Muscle of leg (tissue), 16 donors: ENCODE measurements at places on chromosomes 3 and 15. TPM values are rescaled to one million over a fixed set of nuclear protein-coding genes. Genes with fewer than 3 reads are reported as not detected.

DNA sequence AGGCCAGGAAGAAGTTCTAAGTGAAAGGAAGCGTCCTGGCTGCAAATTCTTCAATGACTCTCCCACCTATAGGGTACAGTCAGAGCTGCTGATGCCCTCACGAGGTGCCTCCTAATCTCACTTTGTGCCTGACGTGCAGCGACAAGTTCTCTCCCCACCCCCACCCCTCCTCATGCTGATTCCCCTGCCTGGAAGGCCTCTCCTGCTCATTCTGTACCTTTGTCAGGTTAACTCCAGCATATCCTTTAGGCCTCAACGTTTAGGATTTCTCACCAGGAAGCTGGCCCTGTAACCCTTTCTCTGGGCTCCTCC is 25.0 kb downstream of the SLC12A8 start:
- DNase-seq = no peak

The RETNLB gene
- not detected for polyA plus RNA-seq

DNA sequence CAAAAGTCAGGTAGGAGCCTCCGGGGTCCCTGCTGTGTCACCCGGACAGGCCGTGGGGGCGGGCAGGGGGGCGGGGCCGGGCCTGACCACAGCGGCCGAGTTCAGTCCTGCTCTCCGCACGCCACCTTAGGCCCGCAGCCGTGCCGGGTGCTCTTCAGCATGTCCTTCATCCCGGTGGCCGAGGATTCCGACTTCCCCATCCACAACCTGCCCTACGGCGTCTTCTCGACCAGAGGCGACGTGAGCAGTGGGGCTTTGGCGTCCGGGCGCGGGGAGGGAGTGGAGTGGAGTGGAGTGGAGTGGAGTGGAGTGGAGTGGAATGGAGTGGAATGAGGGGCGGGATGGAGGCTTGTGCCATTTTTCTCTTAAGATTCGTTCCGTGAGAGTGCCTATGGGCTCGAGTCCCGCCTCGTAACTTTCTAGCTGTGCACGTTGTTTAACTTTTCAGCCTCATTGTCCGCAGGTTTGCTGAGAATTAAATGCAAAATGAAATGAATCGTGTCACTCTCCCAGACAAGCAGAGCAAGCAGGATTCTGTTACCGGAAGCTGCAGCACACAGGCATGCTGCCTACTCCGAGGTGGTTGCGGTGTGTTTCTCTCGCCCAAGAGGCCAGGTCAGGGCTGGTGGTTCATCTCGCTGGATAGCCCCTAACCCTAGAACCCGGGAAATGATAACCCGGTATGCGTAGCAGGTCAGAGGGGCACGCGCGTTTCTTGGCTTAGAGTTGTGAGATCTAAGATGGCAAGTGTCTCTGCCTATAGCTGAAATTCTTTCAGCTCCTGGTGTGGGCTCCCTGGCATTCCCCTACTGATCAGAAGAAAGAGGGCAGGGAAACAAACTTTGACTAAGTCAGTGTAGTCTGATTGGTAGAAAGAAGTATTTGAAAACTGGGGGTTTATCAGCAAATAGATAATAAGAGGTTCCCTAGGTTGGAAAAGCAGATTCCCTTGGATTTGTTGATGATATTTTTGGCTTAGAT is at the start of gene FAH:
TSS of gene FAH (plus strand) at position 104 of the 981 bp plus-strand sequence. CDS start at position 160, 56 bp downstream.
- peak; percentile 76 for DNase-seq

The ABHD17C gene
- polyA plus RNA-seq = 8.2 TPM

DNA sequence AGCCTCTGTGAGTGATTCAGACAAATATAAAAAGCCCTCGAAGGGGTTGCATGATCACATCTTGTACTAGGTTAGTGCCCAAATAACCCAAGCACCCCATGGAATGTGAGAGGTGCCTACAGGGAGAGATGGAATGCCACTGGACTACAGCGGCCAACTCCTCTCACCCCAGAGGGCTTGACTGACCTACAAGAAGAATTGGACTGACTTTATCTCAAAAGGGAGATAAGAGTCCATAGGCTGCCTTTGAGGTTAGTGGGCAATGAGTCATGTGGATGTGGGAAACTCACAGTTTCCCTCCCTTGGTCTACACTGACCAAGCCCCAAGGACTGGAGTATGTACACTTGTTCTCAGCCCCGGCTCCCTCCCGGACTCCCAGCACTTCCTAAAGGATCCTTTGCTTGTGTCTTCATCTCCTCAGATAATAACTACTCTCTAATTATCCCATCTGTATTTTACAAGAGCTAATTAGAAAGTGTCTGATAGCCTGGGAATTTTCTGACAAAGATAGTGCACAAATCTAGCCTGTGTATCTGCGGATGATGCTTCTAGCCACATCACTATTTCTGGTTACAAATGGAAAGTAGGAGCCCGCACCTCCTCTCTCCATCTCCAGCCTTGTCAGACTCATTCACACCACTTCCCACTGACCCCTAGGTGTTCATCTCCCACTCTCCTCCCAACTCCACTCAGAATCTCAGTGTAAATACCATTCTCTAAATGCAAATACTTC is 547.8 kb upstream of the TBL1XR1 start:
- DNase-seq = no peak

The FBXW12 gene
- 0.19 TPM for polyA plus RNA-seq

DNA sequence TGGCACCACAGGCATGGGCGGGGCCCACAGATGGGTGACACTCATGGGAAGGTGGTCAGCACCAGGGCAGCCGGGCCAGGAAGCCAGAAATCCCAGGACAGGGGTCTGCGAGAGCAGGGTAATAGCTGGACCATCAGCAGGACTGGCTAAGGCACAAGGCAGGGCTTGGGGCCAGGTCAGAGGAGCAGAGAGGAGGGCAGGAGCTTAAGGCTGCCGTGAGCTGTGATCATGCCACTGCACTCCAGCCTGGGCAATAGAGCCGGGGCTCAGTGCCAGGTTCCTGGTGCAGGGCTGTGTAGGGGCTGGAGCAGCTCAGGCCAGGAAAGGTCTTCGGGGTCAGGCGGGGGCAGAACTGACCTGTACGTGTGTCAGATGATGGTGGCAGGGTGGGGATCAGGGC is 64.2 kb upstream of the LINGO1 start:
- no peak for DNase-seq

- no peak for DNase-seq
These were observed 10.7 kb downstream of the CHST14 start for GRCh38 chr15:40481341-40482074.

GRCh38 chr3:136008732-136009470 is 43.4 kb downstream of the PPP2R3A start:
- DNase-seq = no peak

DNA sequence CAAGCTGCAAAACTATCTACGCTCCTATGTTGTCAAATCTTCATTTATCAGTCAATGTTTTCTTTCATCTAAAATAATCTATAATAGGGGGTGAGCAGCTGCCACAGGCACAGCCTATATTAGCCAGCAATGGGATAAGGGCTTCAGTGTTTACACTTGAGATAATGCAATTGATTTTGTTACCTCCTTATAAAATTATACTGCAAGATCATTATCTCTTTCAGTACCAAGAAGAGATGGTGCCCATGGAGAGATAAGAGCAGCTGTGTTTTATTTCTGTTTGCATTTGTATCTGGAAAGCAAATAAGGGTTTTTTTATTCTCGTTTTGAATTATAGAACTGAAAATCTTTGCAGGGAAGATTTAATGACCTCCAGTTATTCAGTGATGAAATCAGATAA is 68.9 kb downstream of the PLD1 start:
- DNase-seq = no peak
